ENCODE measurements at places on chromosomes 2 and 18.

DNA sequence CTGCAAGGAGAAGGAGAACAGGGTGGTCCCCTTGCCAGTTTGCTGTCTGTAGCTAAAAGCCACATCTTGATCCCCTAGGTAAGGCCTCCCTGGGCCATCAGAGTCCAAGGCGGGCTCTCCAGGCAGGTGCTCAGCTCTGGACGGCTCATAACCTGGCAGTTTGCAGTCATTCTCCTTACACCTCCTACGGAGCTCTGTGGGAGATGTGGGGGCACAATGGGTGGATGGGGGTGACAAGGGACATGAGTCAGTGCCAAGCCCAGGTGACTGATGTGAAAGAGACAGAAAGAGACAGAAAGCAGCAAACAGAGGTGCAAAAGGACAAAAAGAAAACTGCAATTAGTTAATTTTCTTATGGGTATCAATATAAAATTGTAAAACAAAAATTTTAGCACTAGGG lies 120.6 kb upstream of the ZBTB14 start:
- H3K4me1 ChIP-seq = no peaks in the 10 kb centered on the region
- no peak overlapping the region for H3K4me3 ChIP-seq

- H3K36me3 ChIP-seq = no peaks in the 10 kb centered on the region
- H3K27ac ChIP-seq = no peak overlapping the region
- no peaks in the 10 kb centered on the region for H3K27me3 ChIP-seq
- no peaks in the 10 kb centered on the region for H3K4me1 ChIP-seq
- DNase-seq = no peak
- H3K4me3 ChIP-seq = no peak overlapping the region
Measured at GRCh38 chr2:167264380-167264779, 376.1 kb downstream of the XIRP2 start.

DNA sequence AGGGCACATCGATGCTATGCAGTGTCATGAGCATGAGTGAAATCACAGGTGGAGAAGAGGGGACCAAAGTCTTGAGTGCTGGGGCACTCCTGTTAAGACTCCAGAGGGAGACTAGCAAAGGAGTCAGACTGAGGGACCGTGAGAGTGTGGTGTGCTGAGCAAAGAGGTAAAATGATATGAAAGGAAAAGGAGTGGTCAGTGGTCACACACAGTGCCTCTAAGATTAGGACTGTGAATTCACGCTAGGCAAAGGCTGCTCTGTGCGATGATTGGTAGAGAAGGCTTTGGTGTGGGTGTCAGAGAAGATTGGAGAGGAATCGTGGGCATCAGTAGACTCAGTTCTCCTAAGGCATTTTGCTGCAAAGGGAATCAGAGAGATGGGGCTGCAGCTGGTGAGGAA lies 12.8 kb downstream of the SOCS6 start:
- H3K36me3 ChIP-seq = no peaks in the 10 kb centered on the region
- H3K27me3 ChIP-seq = no peaks in the 10 kb centered on the region
- no peak overlapping the region for H3K27ac ChIP-seq
- DNase-seq = no peak
- H3K4me1 ChIP-seq = no peaks in the 10 kb centered on the region

DNA sequence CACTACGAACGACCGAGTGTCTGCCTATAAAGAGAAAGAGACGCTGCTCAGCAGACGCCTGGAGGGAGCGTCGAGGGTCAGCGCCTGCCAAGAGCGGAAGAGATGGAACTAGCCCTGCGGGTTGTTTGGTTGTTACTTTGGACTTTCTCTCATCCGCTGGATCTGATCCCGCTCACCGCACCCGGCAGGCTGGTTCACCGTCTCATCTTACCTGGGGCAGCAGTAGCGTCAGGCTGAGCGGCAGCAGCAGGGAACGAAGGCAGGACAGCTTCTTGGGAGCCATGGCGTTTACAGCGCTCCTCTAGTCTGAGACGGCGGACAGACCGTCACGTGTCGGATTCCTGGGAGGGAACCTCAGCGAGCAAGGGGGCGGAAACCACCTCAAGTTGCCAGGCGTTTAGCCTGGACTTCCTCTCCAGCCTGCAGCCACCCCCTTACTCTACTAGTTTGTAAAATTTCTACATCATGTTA lies 1.9 kb downstream of the GLB1L start:
- no peaks in the 10 kb centered on the region for H3K27me3 ChIP-seq
- H3K4me3 ChIP-seq = peak overlapping the region; percentile 43
- H3K27ac ChIP-seq = peak overlapping the region; percentile 89
- H3K4me1 ChIP-seq = peaks cover 7% of the 10 kb centered on the region

- no peaks in the 10 kb centered on the region for H3K36me3 ChIP-seq
- H3K4me1 ChIP-seq = no peaks in the 10 kb centered on the region
- no peak overlapping the region for H3K27ac ChIP-seq
- H3K4me3 ChIP-seq = no peak overlapping the region
- H3K27me3 ChIP-seq = no peaks in the 10 kb centered on the region
Measured at GRCh38 chr2:217461674-217462073, 541.1 kb downstream of the TNS1 start.

All from breast epithelium (tissue), 4 donors.